Posterior vena cava (tissue), 2 donors: ENCODE measurements at places on chromosomes 5 and 9. TPM values are rescaled to one million over a fixed set of nuclear protein-coding genes. Genes with fewer than 3 reads are reported as not detected.
A peak's percentile ranks its signal among the peaks of the same experiment; 100 is the strongest.

DNA sequence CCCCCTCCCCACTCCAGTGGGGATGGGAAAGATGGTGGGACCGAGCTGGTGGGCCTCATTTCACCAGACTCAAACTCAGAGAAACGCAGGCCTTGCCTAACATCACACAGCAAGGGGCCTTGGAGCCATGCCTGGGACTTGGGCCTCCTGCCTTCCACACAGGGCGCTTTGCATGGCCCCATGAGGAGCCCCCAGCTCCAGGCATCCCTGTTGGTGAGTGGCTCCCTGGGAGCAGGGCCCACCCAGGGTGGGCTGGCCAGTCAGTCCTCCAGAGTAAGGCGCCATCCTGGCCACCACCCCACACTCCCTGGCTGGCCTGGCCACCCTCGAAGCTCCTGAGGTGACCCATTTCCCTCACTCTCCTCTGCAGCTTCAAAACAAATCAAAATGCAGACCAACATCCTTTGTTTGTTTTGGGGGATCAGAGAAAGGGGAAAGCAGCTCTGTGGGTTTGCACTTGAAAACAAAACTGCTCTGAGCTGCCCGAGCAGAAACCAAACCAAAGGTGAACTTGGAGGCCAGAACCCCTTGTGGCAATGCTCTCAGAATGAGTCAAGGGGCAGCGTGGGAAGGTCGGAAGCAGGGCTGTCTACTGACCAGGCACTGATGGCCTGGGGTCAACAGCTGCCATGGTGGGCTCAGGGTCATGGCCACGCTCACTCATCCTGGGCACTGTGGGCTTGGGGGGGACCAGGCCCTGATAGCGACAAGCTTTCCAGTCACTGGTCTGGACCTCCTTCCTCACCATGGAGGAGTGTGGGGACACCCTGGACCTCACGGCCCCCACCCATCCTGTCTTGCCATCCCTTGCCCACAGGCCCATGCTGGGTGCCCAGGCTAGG lies 37.0 kb upstream of the VDAC1 start:
- peak; percentile 75 for DNase-seq

GRCh38 chr9:111114486-111114885 lies 76.2 kb upstream of the LPAR1 start:
- DNase-seq: no peak

DNA sequence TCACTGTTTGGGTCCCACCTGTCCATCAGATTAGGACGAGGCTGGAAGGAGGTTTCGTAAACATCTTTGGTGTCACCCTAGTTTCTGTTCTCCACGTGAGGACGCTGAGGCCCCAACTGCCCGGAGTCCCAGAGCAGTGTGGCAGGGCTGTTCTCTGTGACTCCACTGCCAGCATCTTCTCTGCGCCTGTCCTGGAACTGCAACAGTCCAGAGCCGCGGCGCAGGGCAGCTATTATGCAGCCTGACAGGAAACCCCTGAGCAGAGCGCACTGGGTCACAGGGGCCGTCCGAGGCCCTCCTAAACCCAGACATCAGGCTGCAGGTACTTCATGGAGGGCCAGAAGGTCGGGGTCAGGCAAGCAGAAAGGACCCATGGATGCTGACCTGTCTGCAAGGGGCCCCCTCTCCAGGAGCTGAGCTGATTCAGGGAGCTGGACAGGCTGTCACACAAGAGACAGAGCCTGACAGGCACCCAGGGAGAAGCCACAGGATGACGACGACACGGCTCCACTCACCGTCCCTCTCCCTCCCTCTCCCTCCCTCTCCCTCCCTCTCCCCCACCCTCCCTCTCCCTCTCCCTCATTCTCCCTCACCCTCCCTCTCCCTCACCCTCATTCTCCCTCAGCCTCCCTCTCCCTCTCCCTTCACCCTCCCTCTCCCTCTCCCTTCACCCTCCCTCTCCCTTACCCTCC lies 31.7 kb downstream of the DBH start:
- DNase-seq: no peak

INSYN2B gene
- 0.19 TPM for total RNA-seq

DNA sequence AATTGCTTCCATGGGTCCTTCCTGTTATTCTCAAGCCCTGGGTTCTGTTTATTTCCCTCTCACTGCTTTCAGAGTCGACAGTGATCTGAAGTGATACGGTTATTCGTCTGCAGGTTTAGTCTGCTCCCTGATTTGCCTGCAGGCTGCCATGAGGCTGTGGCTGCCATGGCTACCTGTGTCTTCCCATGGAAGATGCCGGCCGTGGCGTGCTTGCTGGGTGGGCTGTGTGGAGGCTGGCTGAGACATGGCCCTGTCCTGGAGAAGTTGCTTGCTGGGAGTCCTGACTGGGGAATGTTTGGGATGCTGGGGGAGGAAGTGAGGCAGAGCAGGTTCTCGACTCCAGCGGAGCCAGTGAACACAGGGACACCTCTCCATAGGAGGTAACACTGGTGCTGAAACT lies 104.1 kb upstream of the TBC1D2 start:
- DNase-seq: no peak

PPP2R2B gene
- total RNA-seq: 17.3 TPM

ZNF474 gene
- not detected for total RNA-seq

- no peak for DNase-seq
These were observed 112.5 kb downstream of the WDR41 start for GRCh38 chr5:77379558-77380061.

DNA sequence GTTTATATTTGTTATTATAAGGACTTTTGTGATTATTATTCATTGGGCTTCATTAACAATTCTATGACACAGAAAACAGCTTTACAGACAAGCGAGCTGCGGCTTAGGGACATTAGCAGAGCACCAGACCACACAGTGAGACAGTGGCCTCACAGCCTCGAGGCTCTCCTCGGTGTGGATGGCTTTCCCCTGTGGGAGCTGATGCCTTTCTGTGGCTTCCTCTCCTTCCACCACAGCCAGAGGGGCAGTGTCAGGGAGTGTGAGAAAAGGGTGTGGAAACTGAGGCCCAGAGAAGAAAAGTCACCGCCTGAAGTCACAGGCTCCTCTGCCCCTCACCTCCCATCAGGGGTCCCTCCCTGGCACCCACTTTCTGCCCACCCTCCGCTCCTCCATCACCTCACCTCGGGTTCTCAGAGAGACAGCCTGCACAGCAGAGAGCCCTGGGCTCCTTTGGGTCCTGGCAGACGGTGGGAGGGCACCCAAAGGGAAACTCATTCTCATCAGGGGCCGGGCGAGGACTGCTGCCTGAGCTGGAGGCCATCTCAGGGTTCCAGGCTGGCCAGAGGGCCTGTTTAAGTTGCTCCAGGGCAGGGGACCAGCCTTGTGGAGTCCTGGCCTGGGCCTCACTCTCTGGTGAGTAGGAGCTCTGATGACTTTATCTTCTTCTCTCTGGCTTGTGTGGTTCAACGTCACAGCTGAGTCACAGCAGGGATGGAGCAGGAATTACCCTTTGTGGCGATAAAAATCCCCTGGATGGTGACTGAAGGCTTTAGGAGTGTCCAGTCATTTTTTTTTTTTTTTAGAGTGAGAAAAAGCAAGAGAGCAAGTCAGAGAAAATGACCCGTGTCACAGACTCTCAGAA lies 830 bp downstream of the TRAF1 start:
- DNase-seq: peak; percentile 86

- DNase-seq: no peak
These were observed 60.9 kb upstream of the RPL26L1 start for GRCh38 chr5:172898218-172898842.

DNA sequence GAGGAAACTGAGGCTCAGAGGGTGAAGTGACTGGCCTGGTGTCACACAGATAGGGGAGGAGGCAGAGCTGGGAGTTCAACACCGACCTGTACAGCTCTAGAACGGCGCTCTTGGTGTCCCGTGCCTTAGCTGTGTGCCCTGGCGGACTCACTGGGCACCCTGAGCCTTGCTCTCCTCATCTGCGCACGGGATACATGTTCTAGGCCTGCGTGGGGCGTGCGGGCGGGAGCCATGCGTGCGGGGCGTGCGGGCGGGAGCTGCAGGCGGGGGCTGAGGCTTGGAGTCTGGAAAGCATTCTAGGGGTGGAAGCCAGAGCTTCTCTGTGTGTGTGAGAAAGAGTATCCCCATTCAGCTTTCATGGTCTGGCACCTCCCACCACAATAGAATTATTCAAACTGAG lies 165.3 kb downstream of the GAPVD1 start:
- DNase-seq: no peak

CBY3 gene
- total RNA-seq: not detected

OLFML2A gene
- 7.8 TPM for total RNA-seq

SLC4A9 gene
- total RNA-seq: not detected

FKTN gene
- 17.4 TPM for total RNA-seq

DNA sequence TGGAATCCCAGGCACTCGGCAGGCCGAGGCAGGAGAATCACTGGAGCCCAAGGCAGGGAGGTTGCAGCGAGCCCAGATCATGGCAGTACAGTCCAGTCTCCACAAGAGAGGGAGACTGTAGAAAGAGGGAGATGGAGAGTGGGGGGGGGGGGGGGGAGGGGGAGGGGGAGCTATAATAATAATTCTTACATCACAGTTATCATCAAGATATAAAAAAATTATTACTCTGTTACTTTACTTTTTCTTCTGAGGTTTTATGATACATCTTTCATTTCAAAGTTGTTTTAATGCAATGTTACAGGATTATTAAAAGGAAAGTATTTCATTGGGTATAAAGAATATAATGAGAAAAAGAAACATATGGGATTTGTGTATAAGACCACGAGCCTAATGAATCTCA lies 17.8 kb upstream of the RAB3C start:
- DNase-seq: no peak

GRCh38 chr5:131209506-131210150 lies 38.9 kb downstream of the LYRM7 start:
- DNase-seq: no peak

- DNase-seq: no peak
These were observed 336.3 kb upstream of the KIF2A start for GRCh38 chr5:61969755-61970154.

DNA sequence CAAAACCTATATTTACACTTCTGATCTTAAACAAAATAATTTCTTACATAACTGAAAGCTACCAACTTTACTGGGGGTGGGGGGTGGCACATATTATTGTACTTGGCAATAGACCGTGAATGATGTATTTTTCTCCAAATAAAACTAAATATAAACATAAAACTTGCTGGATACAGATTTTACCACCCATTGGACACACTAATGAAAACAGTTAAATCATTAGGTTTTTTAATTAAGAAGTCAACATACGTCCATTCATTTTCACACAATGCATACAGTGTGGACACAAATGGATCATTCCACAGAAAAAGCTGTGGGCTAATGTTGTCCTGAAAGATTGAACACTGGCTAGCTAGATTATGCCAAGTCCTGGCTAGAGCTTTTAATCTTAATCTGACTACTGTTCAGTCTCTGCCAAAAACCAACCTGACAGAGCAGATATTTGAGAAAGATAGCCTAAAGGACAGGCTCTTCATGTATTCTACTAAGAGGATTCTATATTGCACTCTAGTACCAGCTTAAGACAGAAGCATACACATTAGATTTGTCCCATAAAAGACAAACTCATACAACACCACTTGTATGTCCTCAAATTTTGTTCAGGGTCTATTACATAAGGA lies 118.1 kb downstream of the SIL1 start:
- DNase-seq: no peak

GRCh38 chr5:141637123-141637766 lies 448 bp downstream of the RELL2 start:
- peak; percentile 83 for DNase-seq

KIF27 gene
- 6.1 TPM for total RNA-seq

CDKN2B gene
- total RNA-seq: 7.1 TPM

GRCh38 chr5:1537603-1538154 lies 13.9 kb upstream of the LPCAT1 start:
- peak; percentile 26 for DNase-seq

DNA sequence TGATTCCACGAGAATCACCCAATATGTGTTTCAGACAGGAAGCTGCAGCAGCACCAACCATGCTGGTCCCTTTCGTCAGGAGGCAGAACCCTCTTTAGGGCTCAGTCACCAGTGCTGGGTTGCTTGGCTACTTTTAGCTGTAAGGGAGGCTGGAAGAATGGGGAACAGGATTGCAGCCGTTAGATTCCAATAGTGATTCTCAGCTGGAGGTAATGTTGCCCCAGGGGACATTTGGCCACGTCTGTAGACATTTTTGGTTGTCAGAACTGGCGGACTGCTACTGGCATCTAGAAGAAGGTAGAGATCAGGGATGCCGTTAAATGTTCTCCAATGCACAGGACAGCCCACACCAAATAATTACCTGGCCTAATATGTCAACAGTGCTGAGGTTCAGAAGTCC lies 81.8 kb downstream of the ANKRD33B start:
- DNase-seq: no peak

DNA sequence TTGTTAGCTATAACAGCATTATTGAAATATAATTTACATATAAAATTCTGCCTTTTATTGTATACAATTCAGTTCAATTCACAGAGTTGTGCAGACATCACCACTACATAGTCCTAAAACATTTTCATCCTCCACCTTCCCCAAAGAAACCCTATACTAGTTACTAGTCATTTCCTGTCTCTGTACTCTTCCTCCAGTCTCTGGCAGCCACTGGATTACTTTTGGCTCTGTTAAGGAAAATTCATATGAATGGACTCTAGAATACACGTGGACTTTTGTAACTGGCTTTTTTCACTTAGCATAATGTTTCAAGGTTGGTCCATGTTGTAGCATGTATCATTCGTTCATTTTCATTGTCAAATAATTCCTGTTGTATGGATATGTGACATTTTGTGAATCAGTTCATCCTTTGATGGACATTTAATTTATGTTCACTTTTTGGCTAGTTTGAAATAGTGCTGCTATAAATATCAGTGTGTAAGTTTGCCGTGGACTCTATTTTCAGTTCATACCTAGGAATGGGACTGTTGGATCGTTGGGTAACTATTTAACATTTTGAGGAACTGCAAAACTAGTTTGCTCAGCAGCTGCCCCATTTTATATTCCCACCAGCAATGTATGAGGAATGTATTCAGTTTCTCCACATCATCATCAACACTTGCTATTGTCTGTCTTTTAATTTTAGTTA lies 9.7 kb downstream of the ICE1 start:
- DNase-seq: no peak

- DNase-seq: no peak
These were observed 28.9 kb upstream of the IL33 start for GRCh38 chr9:6186691-6187090.

TRAF1 gene
- total RNA-seq: 10.2 TPM

MTMR12 gene
- total RNA-seq: 45.1 TPM

KCNN2 gene
- total RNA-seq: 0.24 TPM

GRCh38 chr5:13989832-13990231 lies 45.3 kb upstream of the DNAH5 start:
- no peak for DNase-seq

DNA sequence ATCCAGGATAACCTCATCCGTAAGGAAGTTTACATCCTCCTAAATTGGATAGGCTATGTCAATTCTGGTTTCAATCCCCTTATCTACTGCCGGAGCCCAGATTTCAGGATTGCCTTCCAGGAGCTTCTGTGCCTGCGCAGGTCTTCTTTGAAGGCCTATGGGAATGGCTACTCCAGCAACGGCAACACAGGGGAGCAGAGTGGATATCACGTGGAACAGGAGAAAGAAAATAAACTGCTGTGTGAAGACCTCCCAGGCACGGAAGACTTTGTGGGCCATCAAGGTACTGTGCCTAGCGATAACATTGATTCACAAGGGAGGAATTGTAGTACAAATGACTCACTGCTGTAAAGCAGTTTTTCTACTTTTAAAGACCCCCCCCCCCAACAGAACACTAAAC lies 1.3 kb downstream of the ADRB2 start:
- no peak for DNase-seq

PCDHGA2 gene
- 3.7 TPM for total RNA-seq

GRCh38 chr5:95664204-95664786 lies 17.7 kb downstream of the RFESD start:
- DNase-seq: no peak

FYB1 gene
- total RNA-seq: 26.0 TPM

ANGPTL2 gene
- total RNA-seq: 55.9 TPM
